ENCODE measurements at places on chromosomes 1 and 21.

DNA sequence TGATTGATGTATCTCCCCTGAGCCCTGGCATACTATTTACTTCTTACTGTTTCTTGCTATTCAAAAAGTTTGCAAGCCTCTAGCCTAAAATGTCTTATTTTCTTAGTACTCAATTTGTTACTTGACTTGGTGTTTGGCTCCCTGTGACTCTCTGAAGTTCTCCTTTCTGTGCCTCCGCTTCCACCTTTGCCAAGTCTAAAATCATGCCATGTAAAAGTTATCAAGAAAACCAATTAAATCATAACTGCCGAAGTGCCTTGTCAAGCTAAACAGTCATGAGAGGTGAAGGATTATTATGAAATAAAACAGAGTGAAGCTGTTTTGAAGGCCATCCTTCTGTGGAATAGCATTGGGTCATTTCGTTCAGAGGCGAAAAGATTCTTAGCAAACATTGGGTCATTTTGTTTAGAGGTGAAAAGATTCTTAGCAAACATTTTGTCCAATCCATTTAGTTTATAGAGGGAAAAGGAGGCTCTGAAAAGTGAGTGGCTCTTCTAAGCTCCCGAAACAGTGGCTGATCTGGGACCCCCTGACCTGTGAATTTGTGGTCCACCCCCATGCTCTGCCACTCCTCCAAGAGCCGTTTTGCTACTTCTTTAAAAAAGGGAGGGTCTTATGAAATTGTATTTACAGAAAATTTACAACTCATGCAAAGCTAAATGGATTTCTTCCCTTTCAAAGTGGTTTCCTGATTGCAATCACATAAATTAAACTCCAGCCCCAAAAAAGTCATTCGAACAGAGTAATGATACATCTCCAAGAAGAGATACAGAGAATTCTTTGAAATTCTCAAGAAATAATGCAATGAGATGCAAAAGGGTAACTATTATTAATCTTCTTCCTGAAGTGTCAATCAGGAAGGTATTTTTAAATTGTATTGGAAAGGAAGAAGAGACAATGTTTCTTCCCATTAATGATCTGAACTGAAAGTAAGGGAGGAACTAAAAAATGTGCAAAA lies 141.4 kb downstream of the RUNX1 start:
- DNase-seq = no peak

- no peak for DNase-seq
These were observed 2.5 kb upstream of the GJC2 start for GRCh38 chr1:228147151-228147693.

GRCh38 chr21:42190486-42190863 lies 28.5 kb upstream of the ABCG1 start:
- DNase-seq = no peak

- no peak for DNase-seq
These were observed 13.0 kb upstream of the FAM110D start for GRCh38 chr1:26145960-26146294.

DNA sequence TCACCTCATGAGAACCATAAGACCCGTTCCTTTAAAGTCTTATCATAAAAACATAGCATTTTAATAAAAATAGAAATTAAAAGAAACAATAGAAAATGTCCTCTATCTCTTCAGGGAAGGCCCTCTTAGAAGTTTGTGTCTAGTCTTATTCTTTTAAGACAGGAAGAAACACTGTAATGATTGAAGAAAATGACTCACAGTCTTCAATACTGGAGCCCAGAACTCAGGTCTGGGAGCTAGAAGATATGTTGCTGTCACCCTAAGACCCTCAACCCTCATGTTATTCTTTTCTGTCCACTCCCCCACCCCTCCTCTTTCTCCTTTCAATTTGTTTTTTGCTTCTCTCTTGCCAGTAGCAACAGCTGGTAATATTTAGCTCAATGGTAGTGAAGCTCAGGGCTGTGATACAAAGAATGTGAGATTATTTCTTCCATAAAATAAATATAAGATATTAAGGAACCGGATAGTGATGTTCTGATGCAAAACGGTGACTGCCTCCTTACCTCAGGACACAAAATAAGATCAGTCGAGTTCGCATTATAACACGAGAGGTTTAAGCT lies 12.0 kb downstream of the DUSP10 start:
- DNase-seq = no peak

DNA sequence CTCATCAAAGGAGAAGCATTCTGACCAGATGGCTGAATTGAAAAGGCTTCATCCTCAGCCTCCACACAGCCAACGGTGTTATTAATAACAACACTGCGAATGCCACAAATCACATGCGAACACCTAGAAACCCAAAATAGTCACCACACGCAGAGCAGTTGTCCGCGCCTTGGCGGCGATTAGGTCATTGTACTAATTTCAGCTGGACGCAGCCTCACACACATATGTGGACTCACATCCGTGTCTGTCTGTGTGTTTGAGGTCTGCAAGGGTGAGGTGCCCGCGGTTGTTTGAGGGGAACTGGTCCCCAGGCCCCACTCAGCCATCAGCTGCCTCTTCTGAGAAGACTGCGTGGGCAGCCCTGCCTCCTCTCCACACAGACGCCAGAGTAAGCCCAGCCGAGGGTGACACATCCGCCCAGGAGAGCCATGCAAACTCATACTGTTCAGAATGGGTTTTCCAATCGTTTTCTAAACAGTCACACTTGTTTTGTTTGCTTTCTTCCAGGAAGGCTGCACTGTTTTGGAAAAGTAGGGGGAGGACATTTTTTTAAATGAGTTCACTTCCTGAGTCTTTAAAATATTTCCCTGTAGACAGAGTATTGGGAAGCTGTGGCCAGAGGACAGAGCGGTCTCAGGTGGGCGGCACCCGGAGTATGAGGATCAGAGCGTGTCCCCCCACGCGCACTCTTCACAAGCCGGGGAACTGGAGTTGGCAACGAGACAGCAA lies 53.4 kb downstream of the TOMM20 start:
- peak; percentile 32 for DNase-seq

DNA sequence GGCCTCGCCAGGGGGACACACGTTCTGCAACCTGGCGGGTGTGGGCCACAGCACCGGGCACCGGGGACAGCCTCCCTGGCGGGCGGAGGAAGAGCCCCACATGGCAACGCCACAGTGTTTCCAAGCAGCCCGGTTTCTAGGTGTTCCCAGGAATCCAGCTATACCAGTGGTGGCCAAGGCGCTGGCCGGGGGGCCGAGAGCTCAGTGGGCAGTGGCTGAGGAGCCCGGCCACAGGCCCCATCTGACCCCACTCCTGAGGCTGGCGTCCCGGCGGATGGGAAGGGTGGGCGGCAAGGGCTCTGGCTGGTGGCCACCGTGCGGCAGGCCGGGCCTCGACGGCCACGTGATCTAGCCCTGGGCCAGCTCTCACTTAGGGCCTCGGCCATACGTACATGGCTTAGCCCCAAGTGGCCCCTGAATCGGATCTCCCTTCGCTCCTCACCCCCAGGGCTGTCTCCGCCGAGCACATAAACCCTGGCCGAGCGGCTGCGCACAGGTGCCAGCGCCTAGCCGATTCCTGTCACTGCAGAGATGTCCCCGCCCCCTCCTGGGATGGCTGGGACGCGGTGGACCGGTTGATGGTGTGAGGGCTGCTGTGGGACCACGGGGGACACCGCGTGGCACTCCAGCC lies 68.7 kb downstream of the MORN1 start:
- peak; percentile 60 for DNase-seq

DNA sequence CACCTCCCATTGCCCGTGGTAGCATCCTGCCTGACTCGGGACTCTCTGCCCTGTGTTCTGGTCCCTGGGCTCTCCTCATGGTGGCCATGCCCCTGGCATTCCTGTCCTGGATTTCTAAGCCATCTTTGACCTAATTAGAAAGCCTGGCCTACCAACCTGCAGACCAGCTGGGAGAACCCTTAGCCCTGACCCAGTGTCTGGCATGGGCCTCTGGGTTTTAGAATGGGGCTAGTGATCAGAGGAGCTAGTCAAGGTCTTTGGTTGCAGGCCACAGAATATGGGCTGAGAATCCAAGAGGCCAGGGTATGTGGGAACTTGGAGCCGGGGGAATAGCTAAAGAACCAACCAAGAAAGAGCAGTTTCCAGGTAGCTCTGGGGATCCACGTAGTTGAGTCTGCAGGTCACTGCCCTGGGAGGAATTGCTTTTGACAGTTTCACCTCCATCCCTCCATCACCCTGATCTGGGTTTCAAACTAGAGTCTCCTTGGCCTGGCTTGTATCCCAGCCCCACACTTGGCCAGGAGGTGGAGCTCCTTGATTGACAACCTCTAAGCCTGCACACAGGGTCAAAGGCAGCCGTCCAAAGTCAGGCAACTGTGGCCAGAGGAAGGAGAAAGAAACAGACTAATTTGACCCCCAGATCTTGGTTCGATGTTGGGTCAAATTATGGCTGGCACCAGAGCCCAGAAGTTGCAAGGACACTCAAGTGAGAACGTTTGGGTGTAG lies 54.7 kb upstream of the ABCG1 start:
- no peak for DNase-seq

- DNase-seq = no peak
These were observed 28.8 kb upstream of the TARBP1 start for GRCh38 chr1:234507626-234508387.

- no peak for DNase-seq
These were observed 163.0 kb downstream of the GRIK3 start for GRCh38 chr1:36871146-36871971.

DNA sequence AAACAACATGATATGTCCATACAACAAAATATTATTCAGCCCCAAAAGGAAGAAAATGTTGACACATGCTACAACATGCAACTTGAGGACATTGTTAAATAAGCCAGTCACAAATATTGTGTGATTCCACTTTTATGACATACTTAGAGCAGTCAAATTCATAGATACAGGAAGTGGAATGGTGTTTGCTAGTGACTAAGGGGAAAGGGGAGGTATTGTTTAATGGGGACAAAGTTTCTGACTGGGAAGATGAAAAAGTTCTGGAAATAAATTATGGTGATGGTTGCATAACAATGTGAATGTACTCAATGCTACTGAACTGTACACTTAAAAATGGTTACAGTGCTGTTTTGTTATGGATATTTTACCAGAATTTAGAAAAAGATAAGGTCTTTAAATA lies 77.7 kb downstream of the RHOU start:
- DNase-seq = no peak

- DNase-seq = no peak
These were observed 225.7 kb downstream of the SIPA1L2 start for GRCh38 chr1:232404227-232404626.

DNA sequence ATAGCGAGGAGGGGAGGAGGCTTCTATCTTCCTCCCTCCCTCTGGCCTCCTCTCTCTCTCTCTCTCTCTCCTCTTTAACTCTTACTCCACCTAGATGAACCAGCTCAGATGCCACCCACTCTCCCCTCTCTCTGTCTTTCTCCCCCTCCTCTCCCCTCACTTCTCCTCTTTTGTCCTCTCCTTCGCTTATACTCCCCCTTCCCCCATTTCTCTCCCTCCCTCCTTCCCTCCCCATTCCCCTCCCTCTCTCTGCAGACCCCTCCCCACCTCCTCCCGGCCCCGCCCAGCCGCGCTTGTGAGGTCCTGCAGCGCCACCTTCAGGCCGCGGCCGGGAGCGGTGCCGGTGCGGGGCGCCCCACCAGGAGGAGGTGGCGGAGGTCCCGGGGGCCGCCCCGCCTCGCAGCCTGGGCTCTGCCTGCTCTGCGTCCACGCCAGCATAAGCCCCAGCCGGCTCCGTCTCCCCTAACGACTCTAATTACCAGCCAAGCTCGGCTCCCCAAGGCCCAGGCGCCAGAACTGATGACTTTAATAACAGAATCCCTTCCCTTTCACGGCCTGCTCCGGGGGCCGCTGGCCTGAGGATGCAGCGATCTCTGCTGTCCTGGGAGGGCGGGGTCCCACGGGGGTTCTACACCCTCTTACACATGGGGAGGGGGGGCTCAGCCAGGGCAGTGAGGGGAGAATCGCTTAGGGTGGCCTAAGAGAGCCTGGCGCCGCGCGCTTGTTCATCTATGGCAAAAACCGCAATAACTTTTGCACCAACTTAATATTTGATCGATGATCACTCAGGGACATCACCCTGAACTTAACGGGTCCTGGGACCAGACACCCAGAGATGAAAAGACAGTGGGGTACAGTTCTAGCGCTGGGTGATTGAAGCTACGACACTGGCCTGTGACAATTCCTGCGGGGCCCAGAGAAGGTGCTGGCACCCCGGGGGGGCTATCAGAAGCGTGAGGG lies 637.3 kb downstream of the MATN1 start:
- no peak for DNase-seq
